ENCODE measurements at places on chromosomes 3 and 15.

GRCh38 chr3:11529281-11529680 is 114.4 kb downstream of the VGLL4 start:
- no peak for DNase-seq

DNA sequence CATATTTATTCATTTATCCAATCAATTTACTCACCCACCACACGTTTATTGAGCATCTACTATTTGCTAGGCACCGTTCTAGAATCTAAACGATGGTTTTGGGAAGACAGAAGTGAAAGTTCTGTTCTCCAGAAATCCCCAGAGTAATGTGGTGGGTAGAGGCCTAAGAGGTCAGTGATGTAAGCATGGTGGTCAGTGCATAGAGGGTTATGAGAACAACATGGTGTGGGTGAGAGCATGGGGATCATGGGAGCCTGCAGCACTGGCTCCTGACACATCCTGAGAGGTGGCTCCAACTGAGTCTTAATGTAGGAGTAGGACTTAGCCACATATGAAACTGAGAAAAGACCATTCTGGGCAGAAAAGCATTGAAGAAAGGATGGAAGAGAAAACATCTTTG is 85.3 kb upstream of the TNFAIP8L3 start:
- DNase-seq, result no peak

- DNase-seq, result no peak
These were observed 50.1 kb upstream of the DYNC1LI1 start for GRCh38 chr3:32620611-32621310.

DNA sequence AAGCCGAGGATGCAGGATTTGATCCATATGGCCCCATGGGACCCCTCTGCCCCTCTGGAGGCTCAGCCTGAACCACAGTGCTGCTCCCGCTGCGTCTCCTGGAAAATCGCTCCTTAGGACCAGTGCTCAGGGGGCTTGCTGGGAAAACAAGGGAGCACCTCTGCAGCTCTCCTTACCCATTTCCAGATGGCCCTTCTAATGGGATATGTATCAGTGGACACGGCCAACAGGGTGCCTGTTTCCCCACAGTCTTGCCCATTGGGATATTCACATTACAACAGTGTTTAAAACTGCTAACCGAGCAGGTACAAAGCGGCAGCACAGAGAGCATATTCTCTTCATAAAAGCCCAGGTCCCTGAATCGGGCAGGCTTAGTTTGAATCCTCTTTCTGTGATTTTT is 27.1 kb downstream of the TMEM44 start:
- DNase-seq, result no peak

DNA sequence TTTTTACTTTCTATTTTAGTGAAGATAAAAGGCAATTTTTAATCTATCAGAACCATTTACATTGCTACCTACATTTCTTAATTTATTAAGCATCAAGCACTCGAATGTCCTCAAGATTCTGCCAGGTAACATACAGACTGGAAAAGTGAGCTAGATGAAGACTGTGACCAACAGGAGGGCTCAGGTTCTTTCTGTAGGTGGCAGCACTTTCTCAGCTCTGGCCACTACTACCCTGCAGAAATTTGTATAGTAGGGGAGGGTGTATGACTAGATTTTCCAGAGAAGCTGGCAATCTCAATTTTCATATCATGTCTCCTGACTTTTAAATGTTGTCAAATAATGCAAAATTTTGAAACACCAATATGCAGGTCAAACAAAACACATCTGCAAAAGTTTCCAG is 165.0 kb upstream of the SUCLG2 start:
- peak; percentile 23 for DNase-seq

GRCh38 chr15:39613861-39614260 is 33.0 kb downstream of the THBS1 start:
- DNase-seq, result no peak

DNA sequence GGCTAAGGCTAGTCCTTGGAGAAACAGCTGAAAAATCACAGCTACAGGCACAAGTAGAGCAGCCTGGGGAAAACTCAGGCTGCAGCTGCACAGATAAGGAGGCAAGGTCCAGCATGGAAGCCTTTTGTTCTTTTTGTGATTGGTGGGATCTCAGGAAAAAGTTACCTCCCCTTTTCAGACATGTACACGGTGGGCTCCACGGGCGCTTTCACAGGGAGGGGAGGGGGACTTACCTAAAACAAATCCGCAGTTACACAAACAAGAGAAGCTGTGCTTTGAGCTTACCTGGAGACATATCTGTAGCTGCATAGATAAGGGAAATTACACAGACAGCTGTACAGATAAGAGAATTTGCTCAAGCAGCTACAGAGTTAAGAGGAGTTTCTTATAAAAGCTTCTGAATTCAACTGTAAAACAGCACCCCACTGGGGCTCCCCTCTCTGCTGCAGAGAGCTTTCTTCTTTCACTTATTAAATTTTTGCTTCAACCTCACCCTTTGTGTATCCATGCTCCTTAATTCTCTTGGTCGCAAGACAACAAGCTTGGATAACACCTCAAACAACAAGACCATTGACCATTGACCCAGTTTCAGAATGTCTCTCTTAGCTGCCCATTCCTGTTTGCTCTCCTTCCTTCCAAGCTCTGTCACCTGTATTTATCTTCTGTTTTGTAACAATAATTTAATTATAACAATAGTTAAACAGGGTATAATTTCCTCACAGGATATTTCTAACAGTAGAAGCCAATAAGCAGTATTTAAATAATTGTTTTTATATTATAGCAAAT is 10.9 kb upstream of the CD200 start:
- no peak for DNase-seq

DNA sequence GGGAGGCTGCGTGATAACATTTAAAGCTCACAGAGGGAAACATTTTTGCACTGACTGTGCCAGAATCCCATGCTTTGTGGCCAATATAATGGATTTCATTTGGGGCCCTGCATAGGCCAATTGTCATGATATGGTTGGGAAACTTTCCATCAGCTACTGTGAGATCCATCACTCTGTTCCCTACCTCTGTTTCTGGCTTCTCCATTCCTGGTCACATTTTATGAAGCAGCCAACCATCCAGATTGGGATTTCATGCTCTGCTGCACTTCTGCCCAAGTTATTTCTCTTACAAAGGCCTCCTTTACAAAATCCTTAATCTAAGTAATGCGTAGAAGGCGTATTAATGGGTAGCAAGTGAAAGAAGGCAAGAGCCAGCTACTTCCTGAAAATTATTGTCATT is 221.1 kb downstream of the LRTM1 start:
- DNase-seq, result no peak

DNA sequence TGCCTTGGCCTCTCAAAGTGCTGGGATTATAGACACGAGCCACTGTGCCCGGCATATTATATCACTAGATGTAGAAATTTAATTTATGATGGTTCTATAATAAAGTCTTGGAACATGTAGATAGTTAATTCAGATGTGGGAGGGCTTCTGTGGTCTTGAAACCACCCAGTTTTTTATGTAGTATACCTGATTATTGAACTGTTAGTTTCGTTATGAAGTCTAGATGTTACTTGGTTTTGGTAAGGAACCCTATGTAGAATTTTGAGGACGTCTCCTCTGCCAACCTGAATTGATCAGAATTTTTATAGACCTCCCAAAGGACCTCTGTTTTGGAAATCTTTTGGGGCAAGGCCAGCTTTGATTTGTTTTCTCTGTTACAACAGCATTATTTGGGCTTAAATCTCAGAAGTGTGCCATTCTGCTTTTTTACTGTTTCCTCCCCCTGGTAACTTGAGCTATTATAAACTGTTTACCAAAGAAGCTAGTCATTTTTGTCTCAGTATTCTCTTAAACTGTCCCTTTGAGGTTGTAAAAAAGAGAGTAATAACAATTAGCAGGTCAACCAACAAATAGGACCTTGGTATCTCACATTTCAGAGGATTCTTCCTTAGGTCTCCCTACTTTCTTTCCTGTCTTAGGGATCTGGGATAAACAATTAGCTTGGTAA is 20.8 kb downstream of the AKAP13 start:
- no peak for DNase-seq

DNA sequence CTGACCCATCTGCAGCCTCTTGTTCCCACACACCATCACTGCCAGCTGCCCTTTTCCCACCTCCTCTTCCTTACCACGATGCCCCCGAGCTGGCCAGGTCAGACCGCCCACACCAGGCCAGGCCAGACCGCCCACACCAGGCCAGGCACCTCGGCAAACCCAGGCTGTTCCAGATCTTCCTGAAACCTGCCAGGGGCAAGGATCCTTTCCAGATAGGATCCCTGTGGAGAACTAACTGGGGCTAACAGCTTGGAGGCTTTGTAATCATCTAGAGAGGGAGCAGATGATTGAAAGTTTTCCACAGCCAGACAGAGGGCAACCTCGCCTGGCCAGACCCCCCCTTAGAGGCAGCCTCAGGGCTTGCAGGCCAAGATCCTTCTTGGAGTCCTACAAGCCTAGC is 287.3 kb upstream of the TLE3 start:
- DNase-seq, result no peak

DNA sequence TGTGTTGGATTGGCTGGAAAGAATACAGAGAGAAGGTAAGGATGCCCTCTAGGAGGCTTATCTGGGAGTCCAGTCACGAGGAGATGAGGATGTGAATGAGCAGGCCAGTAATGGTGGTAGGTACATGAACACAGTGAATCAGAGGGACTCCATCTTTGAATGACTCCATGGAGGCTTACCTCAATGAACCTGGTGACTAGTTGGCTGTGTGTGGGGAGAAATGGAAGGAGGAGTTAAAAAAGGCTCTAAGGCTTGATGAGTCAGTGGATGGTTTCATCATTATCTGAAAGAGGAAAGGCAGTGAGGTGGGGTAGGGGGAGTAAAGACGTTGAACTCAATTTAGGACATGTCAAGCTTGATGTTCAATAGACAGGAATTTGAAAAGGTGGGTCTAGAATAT is 61.1 kb downstream of the KCNAB1 start:
- no peak for DNase-seq

- peak; percentile 19 for DNase-seq
These were observed 24.6 kb downstream of the ACAA1 start for GRCh38 chr3:38112378-38112761.

Measured in kidney (tissue), 22 donors.